ENCODE measurements at places on chromosomes 2 and 18.

DNA sequence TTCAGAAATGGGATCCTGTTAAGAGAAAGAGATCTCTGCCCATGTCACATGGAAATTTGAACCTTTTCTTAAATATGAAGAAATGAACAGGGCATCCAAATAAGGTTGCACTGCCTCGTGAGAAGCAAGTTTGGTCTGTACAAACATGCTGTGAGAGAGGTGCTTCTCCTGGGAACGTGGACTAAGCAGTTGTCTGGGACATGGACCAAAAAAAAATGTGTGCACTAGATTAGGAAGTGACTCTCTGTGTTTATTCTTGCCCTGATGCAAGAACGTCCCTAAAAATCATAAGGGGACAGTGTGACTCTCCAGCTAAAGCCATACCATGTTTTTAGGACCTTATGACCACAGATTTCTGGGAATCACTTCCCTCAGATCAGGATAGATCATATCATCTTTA, 23.7 kb upstream of the GCG start:
- no peak for DNase-seq

- no peak for DNase-seq
These were observed 32.9 kb downstream of the EHD3 start for GRCh38 chr2:31266804-31267203.

DNA sequence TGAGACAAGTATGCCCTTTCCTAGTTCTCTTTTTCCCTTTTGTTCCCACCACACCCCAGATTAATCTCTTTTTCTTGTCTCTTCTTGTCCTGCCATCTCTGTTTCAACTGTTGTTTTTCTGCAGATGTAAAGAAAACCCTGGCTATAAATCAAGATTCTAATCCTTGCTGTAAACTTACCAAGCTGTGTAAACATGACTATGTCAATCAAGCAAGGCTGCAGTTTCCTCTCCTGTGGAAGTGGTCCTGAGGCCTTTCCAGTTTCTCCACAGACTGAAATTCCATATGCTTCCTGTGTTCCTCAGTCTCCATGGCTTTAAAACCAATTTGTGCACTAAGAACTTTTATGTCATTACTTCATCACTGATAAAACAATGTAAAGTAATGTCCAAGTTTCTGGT, 288.8 kb upstream of the PIK3C3 start:
- no peak for DNase-seq

DNA sequence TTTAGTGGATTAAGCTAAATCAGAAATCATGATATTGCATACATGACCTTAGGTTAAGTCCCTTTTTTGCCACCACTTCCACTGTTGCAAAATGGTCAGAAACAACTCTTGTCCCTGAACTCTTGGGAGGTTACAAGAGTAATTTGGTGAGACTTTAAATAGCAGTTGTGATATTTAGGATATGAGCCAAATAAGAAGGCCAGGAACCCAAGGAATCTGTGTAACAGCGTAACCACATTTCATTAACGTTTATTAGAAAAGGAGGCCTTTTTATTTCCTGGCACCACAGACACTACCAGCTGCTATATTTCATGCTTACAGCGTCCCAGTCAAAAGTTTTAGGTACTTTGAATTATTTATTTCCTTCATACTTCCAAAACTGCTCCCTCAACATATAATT, 268.0 kb downstream of the GPD2 start:
- DNase-seq, result no peak

GRCh38 chr2:232538671-232539070, 821 bp upstream of the CHRNG start:
- DNase-seq, result no peak

GRCh38 chr2:100924520-100925451, 77.3 kb upstream of the RPL31 start:
- DNase-seq, result no peak

GRCh38 chr2:86195808-86196387, 636 bp upstream of the IMMT start:
- no peak for DNase-seq

- DNase-seq, result no peak
These were observed 266.1 kb upstream of the RAB6C start for GRCh38 chr2:129713337-129713736.

GRCh38 chr2:44778671-44779476, 162.6 kb upstream of the SIX3 start:
- no peak for DNase-seq

- DNase-seq, result no peak
These were observed 235.1 kb downstream of the ANKRD36B start for GRCh38 chr2:97354576-97354975.

- no peak for DNase-seq
These were observed 47.8 kb downstream of the PRELID3A start for GRCh38 chr18:12455496-12455895.

DNA sequence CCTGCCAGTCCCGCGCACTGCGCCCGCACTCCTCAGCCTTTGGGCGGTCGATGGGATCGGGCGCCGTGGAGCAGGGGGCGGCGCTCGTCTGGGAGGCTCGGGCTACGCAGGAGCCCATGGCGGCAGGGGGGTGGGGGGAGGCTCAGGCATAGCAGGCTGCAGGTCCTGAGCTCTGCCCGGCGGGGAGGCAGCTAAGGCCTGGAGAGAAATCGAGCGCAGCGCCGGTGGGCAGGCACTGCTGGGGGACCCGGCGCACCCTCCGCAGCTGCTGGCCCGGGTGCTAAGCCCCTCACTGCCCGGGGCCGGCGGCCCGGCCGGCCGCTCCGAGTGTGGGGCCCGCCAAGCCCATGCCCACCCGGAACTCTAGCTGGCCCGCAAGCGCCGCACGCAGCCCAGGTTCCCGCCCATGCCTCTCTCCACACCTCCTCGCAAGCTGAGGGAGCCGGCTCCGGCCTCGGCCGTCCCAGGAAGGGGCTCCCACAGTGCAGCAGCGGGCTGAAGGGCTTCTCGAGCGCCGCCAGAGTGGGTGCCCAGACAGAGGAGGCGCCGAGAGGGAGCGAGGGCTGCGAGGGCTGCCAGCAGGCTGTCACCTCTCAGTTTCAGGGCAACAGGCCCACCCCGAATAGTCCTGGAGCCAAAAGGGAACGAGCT, 74.1 kb downstream of the PSMG2 start:
- no peak for DNase-seq

GRCh38 chr2:5546181-5546580, 146.0 kb upstream of the SOX11 start:
- no peak for DNase-seq

GRCh38 chr2:85057226-85057962, 75.8 kb upstream of the TCF7L1 start:
- no peak for DNase-seq

- DNase-seq, result no peak
These were observed 127.5 kb downstream of the XIRP2 start for GRCh38 chr2:167015806-167016205.

GRCh38 chr2:72126186-72127100, 21.2 kb downstream of the CYP26B1 start:
- DNase-seq, result no peak

GRCh38 chr2:107064750-107065149, 178.8 kb upstream of the ST6GAL2 start:
- no peak for DNase-seq

- no peak for DNase-seq
These were observed 62.0 kb upstream of the ST3GAL5 start for GRCh38 chr2:85950743-85951142.

- no peak for DNase-seq
These were observed 3.9 kb downstream of the SKOR2 start for GRCh38 chr18:47247416-47248114.

- DNase-seq, result no peak
These were observed 167.4 kb upstream of the GATA6 start for GRCh38 chr18:22001912-22002487.

DNA sequence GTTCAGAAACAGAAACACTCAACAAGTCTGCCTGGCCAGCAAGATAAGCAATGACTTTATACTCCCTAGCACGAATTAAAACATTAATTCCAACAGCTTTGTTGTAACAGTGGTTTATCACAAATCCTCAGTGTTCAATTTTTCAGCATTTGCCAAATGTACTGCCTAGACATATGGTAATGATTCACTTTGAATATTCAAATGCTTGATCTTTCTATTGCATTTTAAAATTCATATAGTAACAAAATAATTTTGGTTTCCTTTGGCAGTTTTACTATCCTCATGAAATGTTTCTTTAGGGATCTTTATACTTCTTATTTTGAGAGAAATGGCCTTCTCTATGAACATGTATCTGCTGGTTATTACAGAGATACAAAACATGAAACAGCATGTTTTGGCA, 851.8 kb upstream of the NXPH2 start:
- no peak for DNase-seq

- no peak for DNase-seq
These were observed 9.0 kb downstream of the NCKAP1 start for GRCh38 chr2:183029219-183029618.

- DNase-seq, result no peak
These were observed 119.8 kb downstream of the RPIA start for GRCh38 chr2:88811233-88811632.

DNA sequence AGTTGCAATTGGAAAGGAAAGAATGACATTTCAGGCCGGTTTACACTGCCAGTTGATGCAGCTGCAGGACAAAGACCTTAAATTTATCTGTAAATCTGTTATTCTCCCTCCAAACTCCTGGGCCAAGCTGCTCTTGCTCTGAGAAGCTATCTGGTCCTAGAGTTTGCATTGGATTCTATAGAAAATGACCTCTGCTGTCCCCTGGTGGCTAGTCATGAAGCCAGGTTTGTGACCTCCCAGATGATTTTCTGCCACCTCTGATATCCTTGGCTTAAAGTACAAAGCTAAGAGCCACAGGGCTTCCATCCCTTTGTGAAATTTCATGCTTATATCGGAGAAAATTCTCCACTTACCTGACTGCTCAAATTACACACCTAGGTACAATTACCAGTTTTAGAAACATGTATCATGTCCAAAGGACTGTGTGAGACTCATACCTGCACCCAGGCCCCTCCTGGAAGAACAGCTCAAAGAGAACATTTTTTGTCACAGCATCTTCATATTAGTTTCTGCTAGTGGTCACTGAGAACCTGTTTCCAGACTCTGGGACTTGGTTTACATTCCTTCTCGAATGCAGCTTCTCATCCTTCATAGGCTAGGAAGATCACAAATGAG, 28.9 kb upstream of the IER3IP1 start:
- DNase-seq, result no peak

GRCh38 chr2:23595601-23596251, 210.7 kb downstream of the KLHL29 start:
- DNase-seq, result no peak

DNA sequence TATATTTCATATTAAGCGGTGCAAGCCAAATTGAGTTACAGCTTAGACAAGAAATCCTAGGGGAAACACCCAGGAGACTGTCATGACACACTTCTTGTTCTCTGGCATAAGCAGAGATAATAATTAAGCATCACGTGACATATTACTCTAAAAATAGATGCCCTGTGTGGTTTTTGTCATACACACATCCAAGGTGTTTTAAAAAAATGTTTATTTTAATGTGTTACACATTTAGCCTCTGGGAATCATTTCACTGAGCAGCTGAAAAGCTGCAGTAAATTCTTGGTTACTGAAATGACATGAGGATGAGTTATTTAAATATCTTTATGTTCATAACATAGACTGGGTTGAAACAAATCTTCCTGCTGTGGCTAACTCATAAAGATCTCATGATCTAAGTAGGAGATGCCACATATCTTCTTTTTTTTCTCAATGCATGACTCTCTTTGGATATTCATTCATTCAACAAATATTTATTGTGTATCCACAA, 38.0 kb upstream of the ERMN start:
- DNase-seq, result no peak

DNA sequence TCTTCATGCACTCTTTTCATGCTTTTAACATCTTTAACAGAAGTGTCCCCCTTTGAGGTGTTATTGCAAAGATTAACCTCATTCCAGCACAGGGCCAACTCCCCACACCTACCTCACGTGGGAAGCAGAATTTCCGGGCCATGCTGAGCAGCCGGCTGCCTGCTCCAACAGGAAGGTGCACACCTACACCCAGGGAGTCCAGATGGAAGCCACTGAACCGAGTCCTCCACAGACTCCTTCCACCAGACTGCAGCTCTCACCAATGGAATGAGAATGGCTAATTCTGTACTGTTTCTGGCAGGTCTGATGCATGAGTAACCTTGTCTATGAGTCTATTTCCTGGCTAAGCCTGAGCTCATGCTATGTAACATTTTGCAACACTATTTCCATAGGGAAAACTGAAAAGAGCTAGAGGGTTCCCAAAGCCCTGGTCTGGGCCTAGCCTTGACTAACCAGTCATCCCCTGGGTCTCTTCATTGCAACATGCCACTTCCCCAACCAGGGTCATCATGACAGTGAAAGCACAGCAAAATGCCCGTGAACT, 11.0 kb downstream of the ERFE start:
- no peak for DNase-seq

DNA sequence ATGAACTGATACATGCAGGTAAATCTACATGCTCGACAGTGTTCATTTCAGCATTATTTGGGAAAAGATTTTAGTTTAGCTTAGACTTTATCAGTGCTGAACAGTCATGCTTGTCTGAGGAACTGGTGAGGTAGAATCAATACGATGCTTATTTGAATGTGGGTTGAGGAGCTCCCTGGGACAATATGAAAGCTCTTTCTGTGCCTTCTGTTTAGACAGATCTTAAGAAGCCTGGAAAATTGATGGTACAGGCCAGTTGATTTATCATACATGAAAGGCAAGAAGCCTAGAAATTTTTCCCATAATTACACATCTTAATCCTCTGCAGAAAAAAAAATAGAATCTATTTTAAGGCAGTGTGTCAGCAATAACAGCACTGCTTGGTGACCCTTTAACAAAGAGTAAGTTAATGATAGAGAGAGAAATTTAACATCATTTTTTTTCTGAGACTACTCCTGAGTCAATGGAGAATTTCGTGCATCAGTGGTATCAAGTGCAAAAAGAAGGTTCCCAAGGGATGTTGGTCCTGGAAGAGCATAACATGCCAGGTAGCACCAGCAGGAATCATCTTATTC, 252.2 kb upstream of the CDH20 start:
- DNase-seq, result no peak

DNA sequence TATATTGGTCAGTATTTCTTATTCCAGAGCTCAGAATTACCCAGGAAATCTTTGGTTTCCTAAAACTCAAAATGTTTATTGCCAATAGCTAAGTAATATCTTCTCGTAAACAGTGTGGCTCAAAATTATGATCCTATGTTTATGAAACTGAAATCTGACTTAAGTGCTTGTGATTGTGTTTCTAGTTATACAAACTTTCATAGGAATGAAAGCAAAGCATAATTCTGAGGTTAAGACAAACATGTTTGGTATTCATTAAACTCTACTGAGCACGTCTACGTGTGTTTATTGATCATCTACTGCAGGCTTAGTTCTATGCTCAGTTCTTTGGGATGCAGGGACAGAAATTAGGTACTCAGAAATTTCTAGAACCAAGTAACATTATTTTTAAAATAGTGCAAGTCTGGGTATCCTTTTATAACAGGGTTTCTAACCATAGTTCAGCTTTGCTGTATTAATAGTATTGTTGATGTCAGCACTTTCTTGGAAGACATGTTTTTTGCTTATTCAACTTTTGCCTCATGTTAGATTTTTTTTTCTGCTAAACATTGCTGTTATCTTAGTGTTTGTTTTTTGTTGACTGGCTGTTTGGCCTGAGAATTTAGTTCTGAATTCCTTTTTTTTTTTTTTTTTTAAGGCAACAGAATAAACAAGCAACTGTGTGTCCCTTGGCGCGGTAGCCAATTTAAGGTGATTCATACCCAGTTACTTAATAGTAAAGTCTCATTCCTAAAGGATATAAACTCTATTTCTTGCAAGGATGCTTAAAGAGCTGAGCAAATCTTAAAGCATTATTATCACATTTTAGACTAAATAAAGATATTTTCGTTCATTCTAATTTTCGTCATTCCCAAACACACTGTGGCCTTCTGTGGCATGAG, 31.3 kb downstream of the PTPRM start:
- DNase-seq, result no peak

All from activated CD4-positive, CD25-positive, alpha-beta regulatory T cell treated with anti-CD3 and anti-CD28 coated beads, Interleukin-2, amount 50 U/mL, for 16 hours (primary cell).